ENCODE measurements at places on chromosomes 4 and X.

DNA sequence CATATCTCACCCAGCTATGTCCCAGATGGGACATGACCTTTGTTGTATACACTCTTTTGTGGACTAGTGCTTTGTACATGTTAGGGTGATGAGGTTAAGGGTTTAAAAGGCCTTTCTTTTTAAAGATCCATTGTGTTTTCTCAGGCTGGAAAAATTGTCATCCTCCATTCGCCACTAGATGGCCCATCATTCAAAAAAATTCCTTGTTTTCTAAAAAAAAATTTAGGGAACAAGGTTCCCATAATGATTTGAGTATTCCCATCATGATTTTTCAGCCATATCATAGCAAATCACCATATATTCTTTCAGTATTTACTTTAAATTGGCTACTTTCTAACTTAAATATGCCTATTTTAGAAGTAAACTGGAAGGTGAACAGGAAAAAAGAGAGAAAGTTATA lies 91.9 kb upstream of the TMEM164 start:
- DNase-seq = no peak

DNA sequence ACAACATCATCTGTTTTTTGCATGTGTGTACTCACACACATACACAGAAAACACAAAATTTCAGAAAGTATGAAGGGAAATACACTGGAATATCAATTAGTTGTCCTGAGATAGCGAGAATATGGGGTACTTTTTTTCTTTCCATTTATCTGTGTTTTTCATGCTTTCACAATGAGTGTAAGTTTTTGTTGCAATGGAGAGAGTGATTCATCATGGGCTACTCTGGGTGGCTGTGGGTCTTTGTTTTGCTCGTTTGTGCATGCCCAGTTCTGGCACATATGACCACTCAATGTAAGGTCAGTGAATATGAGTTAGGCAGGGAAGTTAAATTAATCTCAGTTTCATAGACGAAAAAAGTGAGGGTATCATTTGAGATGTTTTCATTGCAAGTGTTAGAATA lies 26.9 kb downstream of the XK start:
- DNase-seq = no peak

DNA sequence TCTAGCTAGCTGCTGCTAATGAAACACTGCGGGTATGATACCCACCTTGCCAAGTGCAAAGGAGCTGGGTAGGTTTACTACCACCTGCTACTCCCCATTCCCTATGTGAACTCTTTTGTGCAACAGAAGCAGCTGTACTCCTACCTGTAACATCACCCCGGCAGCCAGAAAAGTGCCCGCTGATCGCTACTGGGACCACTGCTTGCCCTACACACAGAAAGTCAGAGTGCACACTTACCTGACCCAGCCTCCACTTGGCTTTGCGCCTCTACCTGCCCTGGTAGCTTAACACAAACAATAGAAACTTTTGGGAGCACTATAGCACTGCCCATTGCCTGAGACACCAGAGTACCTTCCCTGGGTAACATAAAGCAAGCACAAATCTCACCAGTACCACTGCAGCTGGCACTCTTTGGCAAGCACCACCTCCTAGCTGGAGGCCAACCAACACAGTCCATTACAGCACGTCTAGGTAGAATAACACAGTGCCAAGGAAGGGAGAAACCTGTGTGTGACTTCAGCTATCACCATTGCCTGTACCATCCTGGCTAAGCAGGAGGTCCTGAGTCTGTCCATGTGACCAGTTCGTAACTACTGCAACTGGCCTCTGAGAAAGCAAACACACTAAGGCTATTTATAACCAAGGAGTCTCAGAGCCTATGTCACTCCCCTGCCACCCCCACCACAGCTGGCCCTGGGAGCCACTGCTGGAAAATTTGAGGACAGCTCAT lies 80.1 kb downstream of the CENPC start:
- DNase-seq = no peak

GRCh38 chrX:77017093-77017492 lies 430.1 kb upstream of the FGF16 start:
- no peak for DNase-seq

DNA sequence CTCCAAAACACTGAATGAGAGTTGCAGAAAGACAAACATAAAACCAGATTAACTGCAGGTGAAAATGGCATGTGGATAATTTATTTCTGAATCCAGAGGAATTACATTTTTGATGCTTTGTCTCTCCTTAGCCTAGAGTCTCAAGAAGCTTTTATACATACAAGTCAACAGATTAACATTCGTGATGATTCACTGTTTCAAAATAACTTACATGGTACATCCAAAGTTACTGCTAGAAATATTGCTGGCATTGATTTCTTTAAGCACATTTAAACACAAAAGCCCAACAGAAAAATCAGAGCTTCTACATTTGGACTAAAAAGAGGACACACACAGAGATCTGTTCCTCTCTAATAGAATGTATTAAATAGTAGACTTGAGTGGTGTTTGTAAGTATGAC lies 105.6 kb downstream of the AMELX start:
- DNase-seq = no peak

- DNase-seq = no peak
Measured at GRCh38 chrX:82412858-82413257, 1095.2 kb upstream of the POU3F4 start.

GRCh38 chrX:138127314-138127713 lies 561.4 kb downstream of the ZIC3 start:
- no peak for DNase-seq

GRCh38 chr4:88177983-88178625 lies 19.7 kb upstream of the ABCG2 start:
- no peak for DNase-seq

DNA sequence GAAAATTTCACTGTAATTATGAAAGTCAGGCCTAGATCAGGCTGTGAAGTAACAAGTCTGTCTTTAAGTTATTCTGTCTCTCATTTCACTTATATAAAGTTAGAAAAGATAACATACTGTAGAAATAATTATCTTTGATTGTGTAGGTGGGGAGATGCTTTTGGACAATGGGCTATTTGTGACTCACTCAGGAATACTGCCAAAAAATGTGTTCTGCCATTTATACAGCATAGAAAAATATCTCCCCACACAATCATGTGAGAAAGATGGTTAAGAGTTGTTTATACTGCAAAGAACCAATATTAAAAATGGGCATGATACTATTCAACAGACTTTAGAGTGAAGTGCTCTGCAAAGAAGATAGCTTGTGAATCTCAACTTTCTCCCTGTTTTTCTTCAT lies 95.0 kb upstream of the GABRA2 start:
- no peak for DNase-seq

DNA sequence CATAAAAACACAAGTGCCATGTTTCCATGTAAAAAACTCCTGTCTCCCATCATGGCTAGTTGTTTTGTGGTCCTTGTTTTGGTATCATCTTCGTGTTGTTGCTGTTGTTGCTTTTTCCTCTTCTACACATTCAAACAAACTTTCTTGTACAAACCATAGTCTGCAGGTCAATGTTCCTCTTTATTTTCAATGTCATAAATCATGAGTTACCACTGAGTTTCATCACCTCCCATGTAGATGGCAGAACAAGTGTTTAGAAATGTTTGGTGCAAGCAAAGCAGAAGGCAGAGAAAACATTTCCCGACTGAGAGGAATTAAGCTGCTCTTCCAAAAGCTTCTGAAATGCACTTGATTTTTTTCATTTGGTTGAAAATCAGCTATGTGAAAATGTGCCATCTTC lies 166.0 kb downstream of the ANTXR2 start:
- DNase-seq = no peak

DNA sequence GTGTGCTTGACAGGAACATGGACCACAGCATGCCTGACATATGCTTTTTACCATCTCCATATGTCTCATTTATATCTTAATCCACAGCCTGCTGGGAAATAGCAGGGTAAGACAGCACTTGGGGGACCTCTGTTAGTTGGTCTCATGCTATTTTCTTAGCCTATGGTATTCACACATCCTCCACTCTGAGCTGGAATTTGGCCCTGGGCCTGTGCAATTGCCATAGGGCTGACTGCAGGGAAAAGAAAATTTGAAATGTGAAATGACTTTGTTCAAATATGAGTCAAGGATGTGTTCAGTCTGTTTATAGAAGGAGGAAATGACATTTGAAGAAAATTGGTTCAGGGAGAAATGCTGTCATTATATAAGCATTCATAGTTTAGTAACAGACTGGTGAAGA lies 9.6 kb upstream of the MAP7D3 start:
- no peak for DNase-seq

- DNase-seq = no peak
Measured at GRCh38 chr4:48792348-48793006, 12.4 kb upstream of the FRYL start.

GRCh38 chrX:114584983-114585842 lies 1.3 kb downstream of the HTR2C start:
- DNase-seq = no peak

GRCh38 chrX:20742106-20742505 lies 475.4 kb upstream of the RPS6KA3 start:
- no peak for DNase-seq

DNA sequence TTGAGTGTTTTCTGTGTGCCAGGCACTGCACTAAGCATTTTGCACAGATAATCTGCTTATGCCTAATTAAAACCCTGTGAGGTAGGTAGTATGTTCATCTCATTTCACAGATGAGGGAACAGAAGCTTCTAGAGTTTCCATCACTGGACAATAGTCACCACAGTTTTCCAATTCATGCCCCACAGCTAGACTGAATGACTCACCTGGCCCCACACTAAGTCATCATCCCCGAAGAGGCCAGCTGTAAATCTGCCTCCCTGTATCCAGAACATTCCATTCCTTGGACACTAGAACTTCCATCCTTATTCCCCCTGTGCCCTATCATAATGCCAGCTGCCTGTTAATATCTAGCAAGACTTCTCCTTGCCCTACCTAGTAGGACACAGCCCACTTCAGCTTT lies 40.9 kb upstream of the NYX start:
- no peak for DNase-seq

- DNase-seq = no peak
Measured at GRCh38 chr4:150976478-150977118, 38.5 kb downstream of the LRBA start.

- no peak for DNase-seq
Measured at GRCh38 chr4:90159193-90159592, 32.0 kb downstream of the CCSER1 start.

GRCh38 chr4:84264652-84265051 lies 234.4 kb downstream of the NKX6-1 start:
- DNase-seq = no peak

- no peak for DNase-seq
Measured at GRCh38 chr4:153763404-153763803, 3.6 kb upstream of the RNF175 start.

GRCh38 chrX:13511241-13511943 lies 58.0 kb upstream of the EGFL6 start:
- no peak for DNase-seq

- DNase-seq = no peak
Measured at GRCh38 chr4:169931964-169932363, 94.2 kb downstream of the MFAP3L start.

- DNase-seq = no peak
Measured at GRCh38 chr4:82261084-82261483, 112.7 kb downstream of the HNRNPD start.

- no peak for DNase-seq
Measured at GRCh38 chr4:172188248-172188988, 375.2 kb downstream of the GALNTL6 start.

DNA sequence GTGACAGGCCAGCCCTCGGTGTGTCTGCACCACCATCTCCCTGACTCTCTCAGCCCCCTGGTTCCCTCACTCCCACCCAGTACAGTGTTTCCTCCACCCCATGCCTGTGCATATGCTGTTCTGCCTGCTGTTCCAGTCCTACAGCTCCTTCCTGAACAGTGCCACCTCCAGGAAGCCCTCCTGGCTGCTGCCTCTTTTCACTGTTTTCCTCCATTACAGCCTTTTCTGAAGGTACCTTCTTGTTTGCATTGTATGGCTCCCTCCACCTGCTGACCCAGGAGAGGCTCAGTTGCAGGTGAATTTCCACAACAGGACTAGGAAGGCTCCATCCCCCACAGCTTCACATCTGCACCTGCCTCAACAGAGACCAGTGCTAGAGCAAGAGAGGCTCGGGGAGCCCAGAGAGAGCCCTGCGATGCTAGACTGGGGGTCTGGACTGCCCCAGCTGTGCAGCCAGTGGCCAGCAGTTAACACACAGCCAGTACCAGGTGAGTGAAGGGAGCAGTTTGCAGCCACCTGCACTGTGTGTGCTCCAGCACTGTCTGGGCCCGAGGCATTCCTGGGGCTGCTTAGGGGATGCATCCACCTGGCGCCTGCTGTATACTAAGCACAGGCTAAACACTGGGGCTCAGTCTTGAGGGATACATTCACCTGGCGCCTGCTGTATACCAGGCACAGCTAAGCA lies 92.0 kb downstream of the ADRA2C start:
- DNase-seq = no peak

DNA sequence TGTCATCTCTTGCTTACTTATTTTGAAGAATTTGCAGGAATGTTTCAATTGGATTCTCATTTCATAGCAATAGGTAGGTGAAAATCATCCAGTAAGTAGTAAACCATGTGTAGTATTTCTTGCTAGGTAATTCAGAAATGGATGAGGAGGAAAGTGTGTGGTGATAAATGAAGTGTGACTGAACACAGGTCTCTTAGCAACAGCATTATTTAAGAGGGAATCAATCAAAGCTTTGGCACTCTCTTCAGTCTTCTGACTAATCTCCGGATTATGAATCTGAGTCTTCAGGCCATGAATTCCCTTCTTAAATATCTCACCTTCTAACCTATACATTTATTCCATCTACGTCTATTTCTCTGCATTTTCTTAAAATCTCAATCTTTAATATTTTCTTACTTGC lies 55.8 kb upstream of the ARHGAP24 start:
- DNase-seq = no peak

DNA sequence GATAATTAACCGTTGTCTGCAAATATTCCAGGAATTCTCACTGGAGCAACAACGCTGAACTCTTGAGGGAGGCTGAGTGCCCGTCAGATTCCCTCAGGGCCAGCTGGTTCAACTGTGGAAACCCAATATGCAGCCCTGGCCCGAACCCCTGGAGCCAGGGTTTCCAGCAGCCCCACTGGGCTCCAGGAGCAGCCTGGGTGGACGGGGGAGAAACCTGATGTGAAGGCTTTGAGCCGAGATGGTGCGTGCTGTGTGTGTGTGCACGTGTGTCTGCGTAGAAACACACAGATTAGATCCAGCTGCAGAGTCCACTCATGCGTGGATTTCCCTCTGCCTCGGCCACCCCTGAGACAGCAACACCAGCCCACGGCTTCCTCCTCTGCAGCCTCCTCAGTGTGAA lies 19.4 kb upstream of the SLC25A6 start:
- no peak for DNase-seq

DNA sequence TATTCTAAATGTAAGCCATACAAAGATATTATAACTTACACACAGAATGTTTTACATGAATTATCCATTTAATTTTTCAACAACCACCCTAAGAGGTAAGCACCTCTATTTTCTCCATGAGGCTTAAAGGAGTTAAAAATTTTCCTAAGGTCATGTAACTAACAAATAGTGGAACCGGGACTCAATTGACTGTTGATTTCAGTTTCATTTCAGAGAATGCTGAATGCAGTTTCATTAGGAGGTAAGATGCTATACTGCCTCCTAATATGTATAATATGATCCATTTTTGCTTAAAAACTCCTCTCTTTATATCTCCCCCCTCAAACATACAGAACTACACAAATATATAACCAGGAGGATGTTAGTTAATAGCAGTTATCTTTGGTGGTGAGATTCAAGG lies 29.1 kb downstream of the PHKA1 start:
- no peak for DNase-seq

GRCh38 chr4:146051223-146051622 lies 112.6 kb upstream of the ZNF827 start:
- DNase-seq = no peak
